Posterior cingulate gyrus (tissue), 11 donors: ENCODE measurements at places on chromosomes 11 and 22.

DNA sequence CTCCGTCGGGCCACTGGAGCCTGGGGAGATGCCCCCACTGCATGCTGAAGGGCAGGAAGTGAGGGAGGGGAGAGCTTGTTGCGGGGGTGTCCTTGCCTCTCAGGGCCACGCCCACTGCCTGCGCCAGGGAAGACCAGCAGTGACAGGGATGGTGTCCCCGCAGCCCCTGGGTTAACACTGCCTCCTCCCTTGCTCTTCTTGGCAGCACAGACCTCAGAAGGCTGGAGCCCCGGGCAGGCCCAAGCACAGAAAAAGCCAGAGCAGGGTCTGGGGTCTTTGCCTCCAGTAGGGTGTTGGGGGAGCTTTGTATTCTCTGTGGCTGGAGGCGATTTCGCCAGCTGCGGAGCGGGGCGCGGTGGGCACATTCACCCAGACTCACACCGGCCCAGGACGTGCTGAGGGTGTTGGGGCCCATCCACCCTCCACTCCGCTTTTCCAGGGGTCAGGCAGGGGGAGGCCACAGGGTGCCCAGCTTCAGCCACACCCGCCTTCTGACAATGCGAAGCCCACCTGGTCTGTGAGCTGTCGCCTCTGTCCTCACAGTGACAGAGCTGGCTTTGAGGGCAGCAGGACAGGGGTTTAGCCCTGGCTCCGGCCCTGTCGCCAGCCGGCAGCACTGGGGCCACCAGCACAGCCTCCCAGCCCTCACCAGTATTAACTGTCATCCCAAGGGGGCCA is 83.7 kb downstream of the CDKN1C start:
- DNase-seq: peak; percentile 48

GRCh38 chr11:3106736-3107524 is 49.7 kb upstream of the CARS1 start:
- DNase-seq: no peak

DNA sequence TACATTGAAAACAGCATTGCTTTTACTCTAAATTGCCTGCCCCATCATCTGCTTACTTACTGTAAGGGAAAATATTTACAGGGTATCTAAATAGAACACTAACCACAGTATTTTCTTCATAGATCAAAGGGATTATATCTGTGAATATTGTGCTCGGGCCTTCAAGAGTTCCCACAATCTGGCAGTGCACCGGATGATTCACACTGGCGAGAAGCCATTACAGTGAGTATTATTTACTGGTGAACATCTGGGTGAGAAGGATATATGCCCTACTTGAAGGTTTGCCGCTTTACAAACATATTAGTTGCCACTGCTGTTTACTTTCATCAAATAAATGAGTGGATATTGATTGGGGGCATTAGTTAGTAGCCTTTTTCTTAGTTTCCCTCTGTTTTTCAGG is 5.9 kb upstream of the CNTF start:
- DNase-seq: no peak

- no peak for DNase-seq
These were observed 7.1 kb upstream of the ATG16L2 start for GRCh38 chr11:72807021-72807693.

DNA sequence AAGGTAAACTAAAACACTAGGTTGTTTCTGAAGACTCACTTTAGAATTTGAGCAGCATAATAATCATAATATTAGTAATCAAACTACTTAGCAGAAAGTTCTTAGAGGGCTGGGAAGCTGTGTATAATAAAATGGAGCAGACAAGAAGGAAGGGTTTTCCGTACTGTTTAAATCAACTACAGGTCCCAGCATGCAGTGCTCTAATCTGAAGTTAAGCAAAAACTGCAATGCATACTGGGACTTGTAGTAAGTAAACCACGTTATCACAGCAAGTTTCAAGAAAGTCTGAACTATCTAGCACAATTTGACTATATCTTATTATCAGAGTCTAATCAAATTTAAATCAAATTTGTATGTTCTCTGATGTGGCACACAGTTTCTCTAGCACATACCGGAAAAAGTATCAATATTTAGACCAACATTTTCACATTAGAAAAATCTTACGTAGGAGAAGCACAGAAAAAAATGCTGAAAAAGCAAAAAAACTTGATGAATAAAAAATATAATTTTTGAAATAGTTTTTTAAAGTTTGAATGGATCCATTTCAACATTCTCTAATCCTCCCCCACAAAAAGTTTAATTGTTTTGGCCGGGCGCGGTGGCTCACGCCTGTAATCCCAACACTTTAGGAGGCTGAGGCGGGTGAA is 8.2 kb downstream of the PHF21A start:
- DNase-seq: no peak

GRCh38 chr22:19069451-19069850 is 52.8 kb downstream of the DGCR2 start:
- DNase-seq: no peak
